ENCODE measurements at places on chromosomes 3 and 15.

- no peak for DNase-seq
These were observed 278.7 kb upstream of the SATB1 start for GRCh38 chr3:18703798-18704197.

- no peak for DNase-seq
These were observed 412.5 kb downstream of the TBC1D5 start for GRCh38 chr3:17329927-17330326.

- DNase-seq = peak; percentile 2
These were observed 290.3 kb upstream of the ONECUT1 start for GRCh38 chr15:53080484-53080883.

- DNase-seq = no peak
These were observed 56.0 kb downstream of the CNTN4 start for GRCh38 chr3:2154621-2155020.

- DNase-seq = no peak
These were observed 282.8 kb upstream of the NECTIN3 start for GRCh38 chr3:110788794-110789193.

DNA sequence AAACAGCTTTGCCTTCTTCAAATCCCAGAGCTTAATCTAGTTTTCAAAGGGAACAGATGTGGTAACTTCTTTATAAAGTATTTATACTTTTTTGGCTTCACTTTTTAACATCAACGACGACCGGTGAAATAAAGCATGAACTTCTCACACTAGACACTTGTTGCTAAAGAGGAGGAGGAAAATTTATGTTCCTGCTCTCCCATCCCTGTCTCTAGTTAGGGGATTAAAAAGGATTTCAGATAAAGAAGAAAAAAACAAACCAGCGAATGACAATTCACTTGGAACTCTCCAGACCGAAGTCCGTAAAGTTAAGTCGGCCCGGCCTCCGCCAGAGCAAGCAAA is 672 bp downstream of the NEDD4 start:
- no peak for DNase-seq

GRCh38 chr15:63473007-63473748 is 31.2 kb upstream of the USP3 start:
- no peak for DNase-seq

- DNase-seq = no peak
These were observed 99.2 kb upstream of the LRRN1 start for GRCh38 chr3:3699816-3700633.

- DNase-seq = no peak
These were observed 621.3 kb upstream of the EPHA6 start for GRCh38 chr3:96192966-96193550.

GRCh38 chr3:10007126-10007782 is 19.0 kb upstream of the FANCD2 start:
- DNase-seq = no peak

- DNase-seq = no peak
These were observed 36.8 kb downstream of the PFN2 start for GRCh38 chr3:149933858-149934257.

- no peak for DNase-seq
These were observed 381.1 kb upstream of the RASGRP1 start for GRCh38 chr15:38945551-38946298.

- DNase-seq = peak; percentile 6
These were observed 1247.0 kb upstream of the EPHA6 start for GRCh38 chr3:95567346-95567745.

DNA sequence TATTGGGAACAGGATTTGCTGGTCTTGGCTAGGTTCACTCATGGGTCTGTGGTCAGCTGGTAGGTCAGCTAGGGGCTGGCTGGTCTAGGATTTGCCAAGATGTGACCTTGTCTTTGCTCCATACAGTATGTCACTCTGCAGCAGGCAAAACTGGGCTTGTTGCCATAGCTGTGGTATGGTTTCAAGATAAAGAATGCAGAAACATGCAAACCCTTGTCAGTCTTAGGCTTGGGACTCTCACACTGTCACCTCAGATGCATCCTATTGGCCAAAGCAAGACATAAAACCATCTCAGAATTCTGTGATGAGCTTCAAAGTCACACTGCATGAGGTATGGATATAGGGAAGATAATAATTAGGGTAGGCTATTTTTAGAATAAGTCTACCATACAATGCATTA is 66.6 kb upstream of the TBC1D5 start:
- DNase-seq = no peak

DNA sequence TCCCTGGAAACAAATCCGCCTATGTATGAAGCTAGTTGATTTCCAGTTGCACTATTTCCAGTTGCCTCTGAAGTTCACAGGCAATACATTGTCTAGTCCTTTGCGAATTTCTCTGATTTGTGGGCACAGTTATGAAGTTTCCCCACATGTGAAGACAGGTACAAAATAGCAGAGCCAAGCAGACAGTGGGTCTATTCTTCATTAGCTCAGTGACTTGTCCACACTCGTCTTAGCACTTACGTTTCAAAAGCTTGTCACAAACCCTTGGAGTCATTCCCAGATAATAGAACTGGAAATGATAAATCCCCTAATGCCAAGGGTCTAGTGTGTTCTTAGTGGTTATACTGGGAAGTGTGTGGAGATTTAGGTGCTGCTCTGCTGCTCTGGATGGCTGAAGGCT is 14.5 kb downstream of the SRPRB start:
- no peak for DNase-seq

- DNase-seq = no peak
These were observed 97.7 kb upstream of the SAMMSON start for GRCh38 chr3:69901802-69902201.

DNA sequence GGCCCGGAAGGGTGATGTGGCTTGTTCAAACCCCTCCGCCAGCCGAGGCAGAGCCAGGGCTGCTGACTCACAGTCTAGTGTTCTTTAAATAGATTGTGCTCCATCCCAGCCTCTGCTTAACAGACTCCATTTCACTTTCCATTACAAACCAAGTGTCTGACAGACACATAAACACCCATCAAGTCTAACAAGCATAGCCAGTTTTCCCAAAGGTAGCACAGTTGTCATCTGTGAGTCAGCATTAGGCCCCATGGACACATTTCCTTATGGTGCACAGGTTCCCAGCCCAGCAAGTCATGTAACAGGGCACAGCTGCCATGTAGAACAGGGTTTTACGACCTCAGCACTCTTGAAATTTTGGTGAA is 109.9 kb upstream of the RAP2B start:
- no peak for DNase-seq

GRCh38 chr3:129001806-129002572 is 885 bp downstream of the EFCC1 start:
- DNase-seq = peak; percentile 73

DNA sequence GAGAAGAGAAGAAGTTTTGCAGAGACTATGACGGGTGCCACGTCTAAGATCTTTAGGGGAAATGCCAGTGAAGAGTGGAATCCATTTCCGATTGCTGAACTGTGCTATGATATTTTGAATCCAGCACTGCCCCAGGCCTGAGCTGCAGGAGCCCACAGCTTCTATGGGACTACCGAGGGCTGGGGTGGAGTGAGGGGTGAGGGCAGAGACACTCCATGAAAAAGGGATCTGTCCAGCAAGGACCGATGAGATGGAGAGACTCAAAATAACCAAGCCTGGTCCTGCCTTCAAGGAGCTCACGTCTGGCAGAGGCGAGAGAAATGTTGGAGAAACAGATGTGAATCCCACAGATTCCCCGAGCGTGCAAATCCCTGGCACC is 79.8 kb upstream of the MEF2A start:
- peak; percentile 27 for DNase-seq

- DNase-seq = no peak
These were observed 44.9 kb upstream of the SLC6A6 start for GRCh38 chr3:14357463-14357862.

DNA sequence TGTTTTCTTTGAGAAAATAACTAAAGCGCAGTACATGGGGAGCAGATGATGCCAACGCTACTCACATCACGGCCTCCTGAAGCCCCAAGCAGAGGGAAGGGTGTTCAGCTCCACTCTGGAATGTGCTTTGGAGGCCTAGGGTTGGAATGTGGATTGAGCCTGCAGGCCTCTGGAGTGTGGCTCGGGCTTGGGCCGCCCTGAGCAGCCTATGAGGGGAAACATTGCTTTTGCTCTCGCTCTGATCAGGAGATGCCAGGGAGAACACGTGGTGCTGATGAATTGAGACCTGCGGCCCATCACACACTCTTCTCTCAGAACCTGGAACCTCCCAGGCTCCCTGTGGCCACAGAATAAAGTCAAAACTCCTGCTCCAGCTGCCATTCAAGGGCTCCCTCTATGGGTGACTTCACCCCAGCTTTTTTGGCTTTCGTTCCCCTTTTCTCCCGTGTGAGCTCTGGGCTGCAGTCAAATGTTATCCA is 23.3 kb downstream of the CCDC13 start:
- peak; percentile 82 for DNase-seq

DNA sequence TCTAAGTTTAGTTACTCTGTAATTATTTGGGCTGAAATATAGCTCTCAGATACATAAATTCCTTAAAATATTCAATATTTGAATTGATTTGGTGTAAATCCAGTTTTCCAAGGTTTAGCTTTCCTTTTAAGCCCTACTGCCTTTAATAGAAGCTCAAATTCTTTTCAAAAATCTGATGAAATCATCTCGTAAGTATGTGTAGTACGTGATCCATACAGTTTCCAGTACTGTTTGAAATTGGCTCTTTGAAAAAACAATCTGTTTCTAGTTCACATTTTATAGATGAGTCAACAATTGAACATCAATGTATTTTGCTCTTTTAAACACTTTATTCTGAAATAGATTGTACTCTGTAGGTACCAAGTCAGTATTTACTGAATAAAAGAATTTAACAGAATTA is 84.2 kb downstream of the LRRC49 start:
- DNase-seq = no peak

DNA sequence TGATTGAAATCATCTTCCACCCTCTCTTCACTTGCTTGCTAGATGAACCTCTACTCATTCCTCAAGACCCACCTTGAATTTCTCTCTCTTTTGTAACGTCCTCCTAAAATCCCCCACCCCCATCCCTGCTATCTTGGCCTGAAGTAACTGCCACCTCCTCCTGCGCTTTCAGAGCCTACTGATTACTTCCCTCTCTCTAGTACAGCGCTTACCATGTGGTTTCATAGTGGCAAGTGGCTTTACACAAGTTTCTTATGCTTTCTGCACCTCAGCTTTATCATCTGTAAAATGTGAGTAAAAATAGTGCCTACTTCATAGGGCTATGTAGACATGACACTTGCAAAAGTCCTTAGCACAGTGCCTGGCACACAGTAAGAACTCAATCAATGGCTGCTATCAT is 28.7 kb upstream of the DAZL start:
- no peak for DNase-seq

DNA sequence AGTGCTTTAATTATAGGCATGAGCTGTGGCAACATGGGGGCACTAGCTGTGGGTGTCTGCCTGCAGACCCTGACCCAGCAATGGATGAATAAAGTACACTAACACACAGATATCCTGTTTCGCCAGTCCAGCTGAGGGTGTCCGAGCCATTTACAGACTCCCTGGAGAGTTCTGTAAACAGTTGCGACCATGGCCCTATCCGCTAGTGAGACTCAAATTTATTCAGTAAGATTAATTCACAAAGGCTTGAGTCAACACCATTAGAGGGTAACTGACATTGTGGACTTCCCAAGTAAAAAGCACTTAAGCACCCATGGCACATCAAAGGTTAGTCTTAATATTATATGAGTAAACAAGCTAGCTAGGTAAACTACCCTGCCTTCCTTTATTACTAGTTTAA is 161.6 kb downstream of the TBL1XR1 start:
- no peak for DNase-seq

- no peak for DNase-seq
These were observed 47.1 kb downstream of the CMTM7 start for GRCh38 chr3:32438596-32439344.

DNA sequence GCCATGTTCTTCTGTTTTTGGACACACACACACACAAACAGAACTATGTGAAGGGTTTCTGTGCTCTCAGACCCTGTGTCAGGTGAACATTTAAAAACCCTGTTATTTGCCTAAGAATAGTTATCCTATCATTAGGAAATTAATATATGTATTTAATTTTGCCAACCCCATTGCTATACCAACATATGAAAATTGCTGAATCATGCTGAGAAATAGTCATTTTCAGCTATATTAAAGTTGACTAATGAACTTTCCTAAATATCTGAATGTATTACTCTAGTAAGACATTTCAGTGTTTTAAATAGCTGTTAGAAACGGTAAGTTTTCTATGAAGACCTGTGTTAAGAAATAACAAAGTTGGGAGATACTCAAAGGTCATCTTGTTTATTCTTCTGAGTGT is 596.9 kb upstream of the GRM7 start:
- no peak for DNase-seq

GRCh38 chr3:186669378-186670084 is 3.7 kb downstream of the HRG start:
- DNase-seq = no peak

DNA sequence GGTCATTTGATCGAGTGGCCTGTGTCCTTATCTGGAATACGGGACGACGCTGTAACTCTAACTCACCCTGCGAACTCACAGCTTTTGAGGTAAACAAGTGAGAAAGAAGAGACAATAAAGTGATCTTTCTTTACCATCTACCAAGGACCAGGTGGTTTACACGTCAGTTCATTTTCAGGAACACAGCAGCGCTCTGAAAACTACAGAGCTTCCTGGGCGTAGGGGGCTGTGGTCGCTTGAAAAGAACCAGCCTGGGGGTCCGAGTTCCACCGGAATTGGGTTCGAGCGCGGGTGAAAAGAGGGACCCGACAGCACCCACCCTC is 357 bp downstream of the KIAA1143 start:
- DNase-seq = peak; percentile 33

- no peak for DNase-seq
These were observed 193.4 kb downstream of the SLC9A9 start for GRCh38 chr3:143654906-143655305.

GRCh38 chr15:88894348-88894818 is 961 bp downstream of the HAPLN3 start:
- peak; percentile 96 for DNase-seq

GRCh38 chr3:151949706-151950105 is 76.3 kb downstream of the SUCNR1 start:
- DNase-seq = no peak

DNA sequence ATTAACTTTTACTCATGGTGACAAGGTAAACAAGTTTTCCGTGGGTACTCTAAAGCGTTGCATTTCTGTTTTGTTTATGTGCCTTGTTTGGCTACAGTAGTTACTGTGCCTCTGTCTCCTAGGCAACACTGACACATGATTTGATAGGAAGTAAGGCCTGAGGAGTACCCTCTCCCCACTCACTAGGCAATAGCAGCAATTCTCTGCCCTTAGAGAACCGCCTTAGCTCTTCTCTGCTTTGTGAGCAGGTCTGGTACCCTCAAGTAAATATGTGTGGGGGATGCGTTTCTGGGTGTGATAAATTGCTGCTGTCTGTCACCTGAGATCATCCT is at the start of gene IL5RA:
Gene IL5RA (minus strand): TSS at position 76 of the 332 bp plus-strand sequence. CDS start 5,390 bp downstream, outside the sequence.
- peak; percentile 61 for DNase-seq

- no peak for DNase-seq
These were observed 730 bp upstream of the RPL14 start for GRCh38 chr3:40456279-40456939.

DNA sequence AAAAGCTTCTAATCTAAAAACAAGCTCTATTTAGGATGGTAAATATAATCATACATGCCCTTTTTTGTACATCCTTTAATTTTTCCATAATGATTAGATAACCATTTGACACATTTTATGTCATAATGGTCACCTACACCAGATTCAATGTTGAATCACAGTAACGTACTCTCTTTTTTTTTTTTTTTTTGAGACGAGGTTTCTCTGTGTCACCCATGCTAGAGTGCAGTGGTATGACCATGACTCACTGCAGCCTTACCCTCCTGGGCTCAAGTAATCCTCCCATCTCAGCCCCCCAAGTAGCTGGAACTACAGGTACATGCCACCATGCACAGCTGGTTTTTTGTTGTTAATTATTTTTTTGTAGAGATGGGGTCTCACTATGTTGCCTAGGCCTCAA is 49.2 kb downstream of the PROS1 start:
- no peak for DNase-seq
